ENCODE measurements at places on chromosomes 6 and 20.
A peak's percentile ranks its signal among the peaks of the same experiment; 100 is the strongest.

DNA sequence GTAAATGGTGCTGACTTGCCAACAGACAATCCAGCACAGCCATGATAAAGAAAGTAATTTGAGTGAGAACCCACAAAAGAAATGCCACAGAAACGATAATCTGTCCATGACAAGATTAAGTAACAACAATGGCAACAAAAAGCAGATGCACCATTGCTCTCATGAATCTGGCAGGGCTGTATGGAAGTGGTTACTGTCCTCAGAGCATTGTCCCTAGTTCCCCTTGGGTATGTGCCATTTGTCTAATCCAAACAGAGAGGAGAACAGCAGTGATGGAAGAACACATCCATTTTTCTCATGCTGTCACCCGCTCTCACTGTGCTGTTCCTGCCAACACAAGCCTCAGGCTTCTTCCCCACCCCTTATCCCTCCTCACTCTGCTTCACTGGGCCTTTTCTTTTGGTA lies 65.8 kb downstream of the REV3L start:
- DNase-seq = peak; percentile 62

- DNase-seq = peak; percentile 84
Measured at GRCh38 chr6:158009114-158009891, 27.6 kb downstream of the SYNJ2 start.

DNA sequence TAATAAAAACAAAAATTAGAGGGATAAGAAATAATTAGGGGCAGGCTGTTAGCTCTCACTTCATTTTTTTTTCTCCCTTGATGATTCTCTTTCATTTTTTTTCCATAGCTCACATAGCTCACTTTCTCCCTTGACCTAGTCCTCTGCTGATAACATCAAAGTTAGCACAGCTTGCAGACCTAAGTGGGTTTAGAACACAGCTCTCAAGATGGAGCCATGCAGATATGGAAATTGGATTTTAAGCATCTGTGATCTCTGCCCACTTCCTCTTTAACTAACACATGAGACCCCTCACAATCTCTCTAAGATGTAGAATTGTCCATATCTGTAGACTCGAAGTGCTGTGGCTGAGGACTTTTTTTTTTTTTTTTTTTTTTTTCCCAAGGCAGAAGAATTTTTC lies 257.1 kb downstream of the SOX4 start:
- DNase-seq = no peak

DNA sequence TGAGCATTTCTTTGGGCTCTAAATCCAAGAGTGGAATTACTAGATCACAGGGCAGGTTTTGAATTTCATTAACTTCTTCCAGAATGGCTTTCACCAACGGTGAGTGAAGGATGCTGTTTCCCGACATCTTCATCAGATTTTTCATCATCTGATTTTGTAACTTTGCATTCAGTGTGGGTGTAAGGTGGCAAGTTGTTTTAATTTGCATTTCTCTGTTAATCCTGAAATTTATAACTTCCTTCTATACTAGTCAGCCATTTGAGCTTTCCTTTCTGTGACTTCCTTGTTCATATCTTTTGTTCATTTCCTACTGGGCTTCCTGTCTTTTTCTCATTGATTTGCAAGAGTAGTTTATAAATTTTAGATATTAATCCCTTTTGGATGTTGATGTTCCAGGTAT lies 18.7 kb upstream of the HCK start:
- DNase-seq = no peak

GRCh38 chr20:45752746-45753145 lies 30.6 kb downstream of the SPINT4 start:
- peak; percentile 45 for DNase-seq

- no peak for DNase-seq
Measured at GRCh38 chr20:43863821-43864544, 50.7 kb upstream of the TOX2 start.

Data from GM23248 (cell line).